ENCODE measurements at places on chromosomes 11 and 22.

GRCh38 chr22:42967933-42968332 is 47.0 kb downstream of the PACSIN2 start:
- DNase-seq, result no peak

DNA sequence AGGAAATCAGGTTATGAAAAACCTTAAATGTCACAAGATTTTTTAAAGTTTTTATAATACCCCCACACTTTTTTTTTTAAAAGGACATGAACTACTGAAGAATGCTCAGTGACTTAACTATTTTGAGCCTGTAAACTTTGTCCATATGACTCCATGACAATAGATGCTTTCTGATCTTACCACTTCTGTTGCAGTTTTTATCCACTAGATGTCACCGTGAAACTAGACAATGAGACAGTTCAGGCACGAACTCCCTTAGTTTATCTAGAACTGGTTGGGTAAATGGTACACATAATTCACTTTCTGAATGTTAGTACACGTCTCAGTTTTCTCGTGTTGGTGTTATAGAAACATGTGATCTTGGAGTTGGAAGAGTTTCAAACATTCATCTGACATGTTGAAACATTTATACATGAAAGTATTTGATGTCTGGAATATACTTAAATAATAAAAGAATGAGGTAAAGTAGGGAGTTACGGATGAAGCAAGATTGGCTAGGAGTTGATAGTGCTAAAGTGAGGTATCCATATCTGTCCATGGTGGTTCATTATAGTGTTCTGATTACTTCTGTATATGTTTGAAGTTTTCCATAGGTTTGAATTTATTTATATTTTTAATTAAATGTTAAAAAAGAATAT is 8.1 kb downstream of the CCDC15 start:
- peak; percentile 17 for DNase-seq

GRCh38 chr22:17922925-17923903 is 101.1 kb downstream of the MICAL3 start:
- no peak for DNase-seq

- DNase-seq, result peak; percentile 40
These were observed 41.8 kb downstream of the TXN2 start for GRCh38 chr22:36439481-36440271.

DNA sequence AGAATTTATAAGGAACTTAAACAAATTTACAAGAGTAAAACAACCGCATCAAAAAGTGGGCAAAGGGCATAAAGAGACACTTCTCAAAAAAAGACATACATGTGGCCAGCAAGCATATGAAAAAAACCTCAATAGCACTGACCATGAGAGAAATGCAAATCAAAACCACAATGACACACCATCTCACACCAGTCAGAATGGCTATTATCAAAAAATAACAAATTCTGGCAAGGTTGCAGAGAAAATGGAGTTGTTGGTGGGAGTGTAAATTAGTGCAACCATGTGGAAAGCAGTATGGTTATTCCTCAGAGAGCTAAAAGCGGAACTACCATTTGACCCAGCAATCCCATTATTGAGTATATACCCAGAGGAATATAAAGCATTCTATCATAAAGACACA is 866.8 kb upstream of the TENM4 start:
- DNase-seq, result no peak

Data from stimulated activated CD4-positive, alpha-beta T cell treated with anti-CD3 and anti-CD28 coated beads, Interleukin-4, amount 100 ng/mL, for 24 hours (primary cell).